ENCODE measurements at places on chromosomes 11 and 22.

GRCh38 chr22:48677621-48678020 is 1150.1 kb downstream of the BRD1 start:
- DNase-seq = no peak

GRCh38 chr11:100929377-100929776 is 200.2 kb downstream of the PGR start:
- DNase-seq = peak; percentile 52

GRCh38 chr11:101277036-101277435 is 147.4 kb upstream of the PGR start:
- no peak for DNase-seq

DNA sequence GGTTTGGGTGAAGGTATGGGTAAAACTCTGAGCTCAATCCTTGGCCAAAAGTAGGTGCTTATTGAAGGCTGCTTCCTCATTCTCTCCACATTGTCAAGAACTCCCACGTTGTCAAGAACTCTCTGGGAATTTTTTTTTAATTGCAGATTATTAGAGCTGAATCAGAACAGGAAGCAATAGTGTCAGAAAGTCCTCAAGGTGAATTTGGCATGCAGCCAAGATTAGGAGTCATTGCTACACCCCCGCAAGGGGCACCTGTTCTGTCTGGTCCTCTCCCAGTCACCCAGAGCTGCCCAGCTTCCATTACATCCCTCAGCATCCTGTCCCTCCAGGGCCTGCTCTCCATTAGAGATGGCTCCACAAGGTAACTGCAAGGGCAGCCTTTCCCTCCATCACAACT is 996.5 kb downstream of the OPCML start:
- DNase-seq = no peak

GRCh38 chr11:15216678-15217077 is 102.0 kb downstream of the INSC start:
- DNase-seq = no peak

GRCh38 chr11:88175569-88176075 is 379 bp upstream of the RAB38 start:
- DNase-seq = no peak

DNA sequence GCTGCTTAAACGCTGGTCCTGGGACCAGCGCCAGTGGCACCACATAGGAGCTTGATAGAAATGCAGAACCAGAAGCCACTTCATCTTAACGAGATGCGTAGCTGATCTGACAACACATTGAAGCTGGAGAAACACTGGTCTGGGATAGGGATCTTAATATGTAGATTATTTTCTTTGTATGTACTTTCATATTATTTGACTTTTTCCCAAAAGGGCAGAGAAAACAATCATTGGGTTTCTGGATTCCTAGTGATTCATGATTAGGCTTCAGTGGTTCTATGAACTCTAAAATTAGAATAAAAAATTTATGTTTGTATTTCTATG is 12.3 kb downstream of the MPEG1 start:
- no peak for DNase-seq

GRCh38 chr11:132874638-132875037 is 657.7 kb downstream of the OPCML start:
- DNase-seq = peak; percentile 11

DNA sequence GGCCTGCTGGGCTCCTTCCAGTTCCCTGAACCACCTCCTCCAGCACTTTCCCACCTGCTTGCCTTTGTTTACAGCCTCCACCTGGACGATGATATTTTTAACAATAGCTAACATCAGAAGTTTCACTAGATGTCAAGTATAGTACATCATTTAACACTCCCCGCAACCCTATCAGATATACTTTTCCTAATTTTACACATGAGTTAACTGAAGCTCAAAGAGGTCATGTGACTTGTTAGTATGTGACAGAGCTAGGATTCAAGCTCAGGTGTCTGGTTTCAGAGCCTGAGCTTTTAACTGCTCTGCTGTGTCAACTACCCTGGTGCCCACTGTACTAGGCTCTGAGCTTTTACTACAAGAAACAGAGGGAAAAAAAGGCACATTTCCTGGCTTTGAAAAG is 14.3 kb upstream of the HPX start:
- no peak for DNase-seq

GRCh38 chr22:46652847-46653331 is 32.7 kb downstream of the GRAMD4 start:
- peak; percentile 31 for DNase-seq

GRCh38 chr22:31692186-31692886 is 30.3 kb upstream of the PISD start:
- peak; percentile 57 for DNase-seq

GRCh38 chr11:8720352-8720751 is 37.8 kb downstream of the RPL27A start:
- no peak for DNase-seq

GRCh38 chr22:38919631-38920190 is 37.7 kb upstream of the APOBEC3A start:
- no peak for DNase-seq

DNA sequence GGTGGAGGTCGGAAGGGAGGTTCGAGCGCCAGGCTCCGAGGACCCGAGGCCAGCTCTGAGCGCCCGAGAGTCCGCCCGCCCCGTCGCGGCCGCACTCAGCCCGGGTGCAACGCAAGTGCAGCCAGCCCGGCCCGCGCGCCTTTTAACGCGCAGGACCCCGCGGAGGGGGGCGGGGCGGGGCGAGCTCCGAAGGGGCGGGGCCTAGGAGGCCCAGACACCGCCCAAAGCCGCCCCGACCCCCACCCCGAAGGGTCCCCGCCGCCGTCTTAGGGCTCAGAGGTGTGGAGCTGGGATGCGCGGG is at the start of gene PHOX2A:
Gene PHOX2A, minus strand, starts transcription at position 117 of the 301 bp plus-strand sequence. CDS start 172 bp downstream, outside the sequence.
- no peak for DNase-seq

GRCh38 chr22:46801331-46801811 is 38.9 kb downstream of the TBC1D22A start:
- no peak for DNase-seq

DNA sequence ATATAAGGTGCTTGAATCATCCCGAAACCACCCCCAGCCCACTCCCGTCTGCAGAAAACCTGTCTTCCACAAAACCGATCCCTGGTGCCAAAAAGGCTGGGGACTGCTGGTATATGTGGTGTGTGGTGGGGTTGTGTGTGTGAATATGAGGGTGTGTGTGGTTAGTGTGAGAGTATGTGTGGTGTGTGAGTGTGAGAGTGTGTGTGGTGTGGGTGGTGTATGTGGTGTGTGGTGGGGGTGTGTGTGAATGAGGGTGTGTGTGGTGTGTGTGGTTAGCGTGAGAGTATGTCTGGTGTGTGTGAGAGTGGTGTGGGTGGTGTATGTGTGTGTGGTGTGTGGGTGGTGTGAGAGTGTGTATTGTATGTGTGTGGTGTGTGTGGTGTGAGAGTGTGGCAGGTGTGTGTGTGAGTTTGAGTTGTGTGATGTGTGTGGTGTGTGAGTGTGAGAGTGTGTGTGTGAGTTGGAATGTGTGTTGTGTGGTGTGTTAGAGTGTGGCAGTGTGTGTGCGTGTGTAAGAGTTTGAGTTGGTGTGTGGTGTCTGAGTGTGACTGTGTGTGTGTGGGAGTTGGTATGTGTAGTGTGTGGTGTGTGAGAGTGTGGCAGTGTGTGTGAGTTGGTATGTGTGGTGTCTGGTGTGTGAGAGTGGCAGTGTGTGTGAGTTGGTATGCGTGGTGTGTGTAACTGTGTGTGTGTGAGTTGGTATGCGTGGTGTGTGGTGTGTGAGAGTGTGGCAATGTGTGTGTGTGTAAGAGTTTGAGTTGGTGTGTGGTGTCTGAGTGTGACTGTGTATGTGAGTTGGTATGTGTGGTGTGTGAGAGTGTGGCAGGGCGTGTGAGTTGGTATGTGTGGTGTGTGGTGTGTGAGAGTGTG is 6.5 kb downstream of the UPK3A start:
- DNase-seq = no peak

- no peak for DNase-seq
Observed at GRCh38 chr22:45977551-45978274, 751 bp upstream of the WNT7B start.

DNA sequence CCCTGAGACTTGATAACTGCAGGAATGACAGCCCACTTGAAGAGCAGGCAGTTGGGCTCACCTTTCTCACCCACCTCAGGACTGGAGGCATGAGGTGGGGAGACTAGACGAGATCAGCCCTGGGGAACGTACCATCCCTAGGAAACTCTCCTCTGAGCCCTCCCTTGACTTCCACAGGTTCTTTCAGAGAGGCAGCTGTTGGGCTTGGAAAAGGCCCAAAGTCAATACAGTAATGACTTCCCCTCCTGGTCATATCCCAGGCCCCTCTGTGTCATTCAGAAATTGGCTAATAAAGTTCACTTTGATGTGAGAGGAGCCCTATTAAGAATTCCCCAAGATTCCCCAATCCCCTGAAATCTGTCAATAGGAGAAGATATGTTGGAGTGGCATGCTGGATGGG is 5.8 kb upstream of the NECTIN1 start:
- DNase-seq = no peak

DNA sequence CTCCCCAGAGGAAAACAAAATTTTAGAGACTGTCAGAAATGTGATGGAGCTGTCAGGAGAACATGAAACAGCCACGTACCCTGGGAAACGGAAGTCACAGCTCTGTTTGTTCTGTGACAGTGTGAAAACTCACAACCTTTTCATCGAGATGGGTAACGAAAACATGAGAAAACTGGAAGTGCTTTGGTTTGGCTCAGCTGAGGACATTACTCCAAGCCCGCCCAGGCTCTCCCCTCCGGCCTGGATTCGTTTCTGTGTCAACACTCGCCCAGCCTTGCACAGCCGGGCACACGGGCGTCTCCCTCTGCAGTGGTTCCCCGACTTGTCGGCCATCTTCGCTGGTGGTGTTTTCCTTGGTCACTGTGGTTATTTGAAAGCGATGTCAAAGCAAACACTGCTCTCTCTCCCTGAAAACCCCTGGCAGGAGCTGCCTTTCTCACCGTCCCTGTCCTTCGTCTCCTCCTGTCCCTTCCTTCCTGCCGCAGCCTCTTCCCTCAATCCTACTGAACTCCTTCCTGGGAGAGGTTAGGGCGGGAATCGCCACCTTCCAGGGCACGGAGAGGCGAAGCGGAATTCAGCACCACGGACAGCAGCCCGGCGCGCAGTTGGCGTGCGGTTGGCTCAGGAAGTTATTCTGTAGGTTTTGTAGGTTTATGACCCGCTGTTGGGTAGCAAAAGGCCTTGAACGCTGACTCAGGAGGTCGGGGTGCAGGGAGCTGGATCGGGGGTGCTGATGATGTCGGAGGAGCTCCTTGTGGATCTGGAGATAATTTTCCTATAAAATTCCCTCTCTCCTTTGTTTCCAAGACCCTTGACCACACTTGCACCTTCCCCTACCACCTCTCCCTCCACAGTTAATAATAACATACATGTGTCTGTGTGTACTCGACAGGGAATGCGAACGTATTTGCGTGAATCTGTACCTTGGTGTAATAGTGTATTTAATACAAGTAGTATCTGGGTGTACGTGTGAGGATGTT is 13.1 kb upstream of the RPS19BP1 start:
- DNase-seq = peak; percentile 43

- peak; percentile 56 for DNase-seq
Observed at GRCh38 chr11:2991452-2992233, 486 bp downstream of the NAP1L4 start.

- DNase-seq = no peak
Observed at GRCh38 chr11:86571273-86571948, 101.0 kb downstream of the ME3 start.

DNA sequence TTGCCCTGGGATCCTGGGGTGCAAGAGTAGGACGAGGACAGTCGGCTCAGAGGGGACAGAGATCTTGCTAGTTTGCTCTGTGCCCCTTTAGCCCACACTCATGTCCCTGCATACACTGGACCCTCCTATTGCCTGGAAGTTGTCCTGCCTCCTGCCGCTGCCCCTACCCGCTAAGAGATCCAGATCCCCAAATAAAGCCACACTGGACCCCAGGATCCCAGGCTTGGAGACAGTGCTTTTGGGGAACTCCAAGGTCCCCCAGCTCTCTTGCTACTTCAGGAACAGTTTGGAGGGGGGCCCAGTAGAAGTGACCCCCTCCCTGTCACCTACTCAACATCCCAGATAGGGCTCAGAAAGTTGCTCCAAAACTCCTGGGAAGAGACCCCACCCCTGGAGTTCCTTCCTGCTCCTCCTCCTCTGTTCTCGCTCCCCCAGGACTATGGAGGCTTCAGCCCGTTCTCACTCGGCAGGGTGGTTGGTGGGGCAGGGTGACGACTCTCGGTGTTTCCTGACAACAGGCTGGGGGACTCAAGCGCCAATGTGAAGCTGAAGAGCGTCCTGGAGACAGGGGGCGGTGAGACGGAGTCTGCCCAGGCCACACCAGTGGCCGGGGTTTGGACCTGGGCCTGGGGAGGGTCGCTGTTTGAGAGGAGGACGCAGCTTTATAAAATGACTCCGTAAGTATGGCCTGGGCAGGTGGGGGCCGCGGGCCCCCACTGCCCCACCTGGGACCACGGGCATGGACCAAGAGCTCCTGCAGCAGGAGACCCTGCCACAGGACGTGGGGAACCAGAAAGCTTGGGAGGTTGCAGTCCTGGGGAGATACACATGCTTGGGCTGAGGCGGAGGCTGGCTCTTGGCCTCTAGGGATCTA is 19.2 kb upstream of the TUB start:
- no peak for DNase-seq

GRCh38 chr11:111417766-111418435 is 38.8 kb upstream of the POU2AF1 start:
- peak; percentile 55 for DNase-seq

DNA sequence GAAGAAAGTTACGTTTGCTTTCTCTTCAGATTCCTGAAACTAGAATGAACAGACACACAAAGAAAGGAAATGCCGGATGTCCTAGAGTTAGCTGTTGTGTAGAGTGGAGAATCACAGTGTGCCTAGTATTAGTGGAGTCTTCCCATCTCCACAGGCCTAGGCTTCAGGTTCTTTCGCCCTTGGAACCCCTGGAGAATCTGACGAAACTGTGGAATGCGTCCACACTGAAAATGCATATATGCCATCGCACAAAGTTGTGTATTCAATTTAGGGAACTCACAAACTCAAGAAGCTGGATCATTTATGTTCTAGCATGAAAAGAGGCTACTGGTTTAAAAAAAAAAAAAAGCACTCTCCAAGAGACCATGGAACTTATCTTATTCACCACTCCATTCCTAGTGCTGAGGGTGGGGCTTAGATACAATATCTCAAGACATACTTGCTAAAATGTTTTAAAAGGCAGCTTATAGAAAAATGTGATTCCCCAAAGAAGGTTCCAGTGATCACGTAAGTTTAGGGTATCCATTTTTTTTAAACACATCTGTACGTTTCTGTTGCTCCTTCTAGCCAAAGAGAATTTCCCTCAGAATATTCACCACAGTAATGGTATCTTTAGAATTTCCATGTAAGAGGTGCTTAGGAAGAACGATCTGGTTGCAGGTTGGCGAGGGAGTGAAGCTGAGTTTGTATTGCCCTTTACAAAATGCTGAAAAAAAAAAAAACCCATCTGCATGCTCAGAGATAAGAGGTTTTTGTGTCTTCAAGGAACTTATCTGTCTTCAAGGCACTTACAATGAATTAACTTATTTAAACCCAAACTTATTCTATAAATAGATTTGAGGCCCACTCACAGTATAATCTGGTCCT is 20.0 kb downstream of the MAML2 start:
- DNase-seq = no peak

DNA sequence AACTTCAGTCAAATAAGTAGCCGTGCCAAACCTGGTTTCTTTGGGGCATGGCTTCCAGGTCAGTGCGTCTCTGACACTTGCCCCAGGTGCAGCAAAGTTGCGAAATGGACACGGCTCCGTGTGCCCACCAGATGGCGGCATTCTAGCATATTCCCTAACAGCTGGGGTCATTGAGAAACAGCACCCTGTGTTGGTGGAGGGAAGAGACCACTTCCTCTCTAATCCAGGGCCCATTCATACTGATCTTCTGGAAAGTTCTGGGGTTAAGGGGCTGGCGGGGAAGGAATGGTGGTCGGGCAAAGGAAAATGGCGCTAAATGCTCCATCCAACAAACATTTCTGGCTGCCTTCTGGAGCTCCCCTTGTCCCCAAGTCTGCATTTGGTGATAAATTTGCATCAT is 141.2 kb upstream of the TIMP3 start:
- peak; percentile 78 for DNase-seq

All from fibroblast of pulmonary artery (primary cell).